ENCODE measurements at places on chromosomes 4 and X.

DNA sequence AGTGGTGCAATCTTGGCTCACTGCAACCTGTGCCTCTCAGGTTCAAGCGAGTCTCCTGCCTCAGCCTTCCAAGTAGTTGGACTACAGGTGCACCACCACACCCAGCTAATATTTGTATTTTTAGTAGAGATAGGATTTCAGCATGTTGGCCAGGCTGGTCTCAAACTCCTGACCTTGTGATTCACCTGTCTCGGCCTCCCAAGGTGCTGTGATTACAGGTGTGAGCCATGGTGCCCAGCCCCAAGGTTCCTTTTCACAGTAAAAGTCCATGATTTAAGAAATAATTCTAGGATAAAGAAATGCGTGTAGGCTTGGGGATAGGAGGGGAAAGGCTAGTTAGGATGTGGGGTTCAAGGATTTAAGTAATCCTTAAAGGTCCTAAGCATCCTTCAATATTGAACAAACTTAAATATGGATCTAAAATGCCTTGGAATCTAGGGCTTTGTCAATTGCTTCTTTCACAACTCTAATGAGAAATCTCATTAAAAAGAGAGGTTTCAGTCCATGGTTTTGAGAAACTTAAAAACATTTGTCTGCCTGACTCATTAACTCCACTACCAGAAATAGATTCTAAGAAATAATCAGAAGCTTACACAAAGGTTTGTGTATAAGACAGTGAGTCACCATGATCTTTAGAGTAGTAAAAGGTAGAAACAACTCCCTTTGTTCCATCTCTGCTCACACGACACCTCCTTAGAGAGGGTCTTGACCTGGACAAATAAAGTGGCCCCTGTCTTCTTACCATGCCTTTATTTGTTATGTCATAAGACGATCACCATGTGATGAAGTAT, 203.2 kb downstream of the PTTG2 start:
- DNase-seq: no peak

DNA sequence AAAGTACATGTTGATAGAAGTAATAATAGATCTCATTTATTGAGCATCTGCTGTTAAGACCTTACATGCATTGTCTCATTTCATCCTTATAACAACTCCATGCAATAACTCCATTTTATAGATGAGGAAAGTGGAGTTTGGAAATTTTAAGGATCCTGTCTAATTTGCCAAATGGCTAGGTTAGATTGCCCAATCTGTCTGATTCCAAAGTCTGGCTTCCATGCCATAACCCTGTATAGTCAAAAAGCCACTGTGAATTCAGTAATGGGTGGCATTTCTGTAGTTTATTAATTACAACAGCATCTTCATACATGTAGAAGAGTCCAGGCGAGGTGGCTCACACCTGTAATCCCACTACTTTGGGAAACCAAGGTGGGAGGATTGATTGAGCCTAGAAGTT, 8.8 kb upstream of the ELOVL6 start:
- no peak for DNase-seq

DNA sequence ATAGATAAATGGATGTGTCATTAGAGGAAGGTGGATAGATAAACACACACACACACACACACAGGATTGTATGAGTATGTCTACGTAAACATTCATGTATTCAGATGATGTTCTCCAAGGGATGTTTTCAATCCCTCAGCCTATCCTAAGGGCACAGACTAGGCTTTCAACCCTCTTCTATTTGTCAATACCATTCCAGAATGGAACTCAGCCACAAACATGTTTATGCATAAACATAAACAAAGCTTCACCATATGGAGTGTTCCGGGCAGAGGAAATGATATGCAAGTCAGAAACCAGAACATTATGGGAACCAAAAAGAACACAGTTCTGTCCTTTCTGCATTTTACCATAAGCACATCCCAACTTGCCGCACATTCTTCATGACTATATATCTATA, 25.0 kb downstream of the CRMP1 start:
- DNase-seq: no peak

DNA sequence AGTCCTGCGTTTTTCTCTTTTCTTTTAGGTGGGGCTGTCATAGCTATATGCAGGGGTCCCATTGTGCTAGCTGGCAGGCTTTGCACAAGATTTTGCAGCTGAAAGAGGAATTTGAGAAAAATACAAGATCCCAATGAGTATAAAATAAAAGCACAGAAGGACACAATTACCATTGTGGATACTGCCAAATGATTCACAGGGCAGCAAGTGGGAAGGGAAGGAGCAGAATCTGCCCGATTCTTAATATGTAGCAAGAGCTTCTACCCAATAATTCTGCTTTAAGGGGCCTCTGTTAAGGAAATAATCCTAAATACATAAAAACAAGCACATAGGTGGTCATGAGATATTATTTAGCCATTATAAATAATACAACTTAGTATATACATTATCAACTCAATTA, 25.9 kb upstream of the ING2 start:
- DNase-seq: no peak

DNA sequence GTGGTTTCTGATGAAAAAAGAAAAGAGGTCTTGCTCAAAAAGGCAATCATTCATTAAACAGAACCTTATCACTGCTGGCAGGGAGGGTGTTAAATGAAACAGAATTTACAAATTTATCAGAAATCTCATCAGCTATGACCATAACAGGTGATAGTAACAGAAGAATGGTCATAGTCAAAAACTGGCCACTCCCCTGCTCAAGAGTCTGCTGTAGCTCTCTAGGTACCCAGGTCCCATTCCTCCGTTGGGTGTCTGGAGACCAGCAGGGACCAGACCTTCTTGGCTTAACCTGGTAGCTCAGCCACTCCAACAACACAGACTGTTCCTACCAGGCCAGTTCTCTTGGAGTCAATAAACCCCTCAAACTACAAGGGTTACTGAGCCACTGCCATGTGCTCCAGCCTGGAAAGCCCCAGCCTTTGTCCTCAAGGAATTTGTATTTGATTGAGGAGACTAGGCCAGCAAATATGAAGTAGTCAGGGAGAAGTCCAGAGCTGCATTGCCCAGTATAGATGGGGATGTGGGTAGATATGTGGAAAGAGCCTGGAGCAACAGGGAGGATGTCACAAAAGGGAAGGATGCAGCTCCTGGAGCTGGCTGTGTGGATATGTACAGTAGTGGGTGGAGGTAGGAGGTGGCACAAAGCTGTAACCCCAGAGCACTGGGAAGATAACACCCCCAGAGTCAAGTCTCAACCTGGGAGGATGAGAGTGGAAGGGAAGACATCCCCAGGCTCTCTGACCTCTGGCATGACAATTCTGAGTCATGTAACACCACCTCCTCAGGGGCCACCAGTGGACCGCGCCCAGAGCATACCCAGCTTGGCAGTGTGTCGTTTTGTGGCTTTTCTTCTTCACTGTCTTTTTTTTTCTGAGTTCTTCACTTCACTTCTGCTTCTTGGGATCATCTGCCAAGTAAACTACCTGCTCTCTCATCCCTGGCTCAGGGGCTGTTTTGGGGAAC, 21.9 kb downstream of the RASL11B start:
- DNase-seq: no peak

DNA sequence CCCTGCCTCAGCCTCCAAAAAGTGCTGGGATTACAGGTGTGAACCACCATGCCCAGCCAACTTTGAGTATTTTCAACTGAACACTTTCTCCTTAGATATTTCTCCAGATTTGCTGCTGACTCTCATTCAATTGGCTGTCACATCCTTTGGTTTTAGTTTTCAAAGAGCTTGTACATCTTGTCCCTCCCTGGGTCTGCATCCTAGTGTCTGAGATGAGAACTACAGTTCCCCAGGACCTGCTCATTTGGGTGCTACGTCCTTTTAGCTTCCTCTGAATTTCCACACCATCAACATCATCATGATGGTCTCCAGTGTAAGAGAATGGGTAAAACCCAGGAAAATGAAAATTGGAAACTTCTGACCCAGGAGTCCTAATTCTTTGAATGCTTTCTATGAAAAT, 312.9 kb downstream of the NLGN4X start:
- no peak for DNase-seq

DNA sequence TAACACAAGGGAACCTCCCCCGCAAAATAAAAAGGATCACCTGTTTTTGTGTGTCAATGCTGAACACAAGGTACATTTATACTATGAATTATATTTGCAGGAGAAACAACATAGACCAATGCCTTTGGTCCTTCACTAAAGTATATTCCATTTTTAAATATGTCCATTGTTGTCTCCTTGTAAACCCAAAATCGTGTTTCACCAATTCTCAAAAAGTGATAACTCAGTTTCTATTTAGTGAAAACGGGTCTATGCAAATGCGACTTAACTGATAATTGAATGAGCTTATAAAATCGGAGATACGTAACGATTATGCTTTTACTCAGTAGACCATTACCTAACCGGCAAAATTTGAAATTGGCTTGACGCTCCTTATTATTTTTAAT, 2.1 kb downstream of the BRWD3 start:
- DNase-seq: no peak

DNA sequence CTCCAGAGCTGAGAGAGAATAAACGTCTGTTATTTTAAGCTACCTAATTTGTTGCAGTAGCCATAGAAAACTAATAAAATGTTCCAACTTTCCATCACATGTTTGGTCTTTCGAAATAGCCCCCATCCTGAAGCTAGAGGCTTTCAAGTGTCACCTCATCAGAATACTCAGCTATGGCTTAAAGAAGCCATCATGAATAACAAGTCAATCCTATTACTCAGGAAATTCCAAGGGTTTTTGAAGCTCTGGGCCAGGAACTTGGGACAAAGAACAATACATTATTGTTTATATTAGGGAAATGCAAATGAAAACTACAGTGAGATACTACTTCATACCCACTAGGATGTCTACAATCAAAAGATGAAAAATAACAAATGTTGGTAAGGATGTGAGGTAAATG, 42.2 kb downstream of the TBCK start:
- no peak for DNase-seq

- DNase-seq: no peak
Observed at GRCh38 chrX:41122664-41123257, 37.5 kb downstream of the USP9X start.
